Stimulated activated CD4-positive, alpha-beta T cell treated with anti-CD3 and anti-CD28 coated beads, Interleukin-12 subunit alpha, Interleukin-12 subunit beta, amount 100 ng/mL, for 24 hours (primary cell): ENCODE measurements at places on chromosomes 12 and 14.

DNA sequence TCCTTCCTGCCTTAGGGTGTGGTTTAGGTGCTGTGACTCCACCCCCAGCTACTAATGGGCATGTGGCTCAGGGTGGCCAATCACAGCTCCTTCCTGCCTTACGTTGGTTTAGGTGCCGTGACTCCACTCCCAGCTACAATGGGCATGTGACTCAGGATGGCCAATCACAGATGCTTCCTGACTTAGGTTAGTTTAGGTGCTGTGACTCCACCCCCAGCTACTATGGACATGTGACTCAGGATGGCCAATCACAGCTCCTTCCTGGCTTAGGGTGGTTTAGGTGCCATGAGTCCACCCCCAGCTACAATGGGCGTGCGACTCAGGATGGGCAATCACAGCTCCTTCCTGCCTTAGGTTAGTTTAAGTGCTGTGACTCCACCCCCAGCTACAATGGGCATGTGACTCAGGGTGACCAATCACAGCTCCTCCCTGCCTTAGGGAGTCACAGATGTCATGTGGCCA is 163.9 kb downstream of the TBX5 start:
- DNase-seq, result no peak

DNA sequence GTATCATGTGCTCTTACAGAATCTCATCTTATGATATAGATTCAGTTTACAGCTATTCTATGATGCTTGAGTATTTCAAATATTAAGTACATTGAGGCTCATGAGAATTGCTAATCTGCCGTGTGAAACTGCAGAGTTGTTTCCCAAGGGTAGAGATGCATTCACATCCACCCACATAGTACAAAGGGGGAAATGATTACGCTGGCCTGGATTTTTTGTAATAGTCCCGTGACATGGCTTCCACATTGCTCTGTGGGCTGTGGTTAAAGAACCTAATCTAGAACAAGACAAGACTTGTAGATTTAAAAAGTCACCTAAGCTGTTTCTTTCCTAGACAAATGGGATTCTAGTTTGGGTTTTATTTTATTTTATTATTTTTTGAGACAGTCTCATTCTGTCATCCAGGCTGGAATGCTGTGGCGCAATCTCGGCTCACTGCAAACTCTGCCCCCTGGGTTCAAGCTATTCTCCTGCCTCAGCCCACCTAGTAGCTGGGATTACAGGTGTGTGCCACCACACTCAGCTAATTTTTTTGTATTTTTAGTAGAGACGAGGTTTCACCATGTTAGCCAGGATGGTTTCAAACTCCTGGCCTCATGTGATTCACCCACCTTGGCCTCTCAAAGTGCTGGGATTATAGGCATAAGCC is 13.0 kb upstream of the RIOX1 start:
- DNase-seq, result no peak

DNA sequence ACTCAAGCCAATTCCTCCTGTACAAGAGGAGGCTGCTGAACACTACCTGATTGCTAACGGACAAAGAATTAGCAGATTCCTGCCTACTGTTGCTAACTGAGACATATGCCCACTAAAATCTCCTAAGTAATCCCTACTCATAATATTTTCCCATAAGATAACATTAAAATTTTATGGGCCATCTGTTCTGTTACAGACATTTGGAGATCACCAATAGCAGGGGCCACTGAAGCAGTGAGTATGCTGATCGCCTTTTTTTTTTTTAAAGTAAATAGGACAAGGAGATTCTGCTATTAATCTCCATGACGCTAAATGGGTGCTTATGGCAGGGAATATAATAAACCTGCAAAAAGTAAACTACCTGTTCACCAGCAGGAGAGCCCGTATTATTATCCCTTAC is 292.9 kb downstream of the MED13L start:
- no peak for DNase-seq

GRCh38 chr12:69129564-69129963 is 109.8 kb upstream of the CPSF6 start:
- no peak for DNase-seq

GRCh38 chr12:115355301-115355700 is 671.3 kb upstream of the TBX3 start:
- DNase-seq, result no peak

- no peak for DNase-seq
These were observed 121.1 kb upstream of the ATF1 start for GRCh38 chr12:50642761-50643160.

GRCh38 chr12:32140877-32141276 is 34.2 kb downstream of the BICD1 start:
- no peak for DNase-seq

DNA sequence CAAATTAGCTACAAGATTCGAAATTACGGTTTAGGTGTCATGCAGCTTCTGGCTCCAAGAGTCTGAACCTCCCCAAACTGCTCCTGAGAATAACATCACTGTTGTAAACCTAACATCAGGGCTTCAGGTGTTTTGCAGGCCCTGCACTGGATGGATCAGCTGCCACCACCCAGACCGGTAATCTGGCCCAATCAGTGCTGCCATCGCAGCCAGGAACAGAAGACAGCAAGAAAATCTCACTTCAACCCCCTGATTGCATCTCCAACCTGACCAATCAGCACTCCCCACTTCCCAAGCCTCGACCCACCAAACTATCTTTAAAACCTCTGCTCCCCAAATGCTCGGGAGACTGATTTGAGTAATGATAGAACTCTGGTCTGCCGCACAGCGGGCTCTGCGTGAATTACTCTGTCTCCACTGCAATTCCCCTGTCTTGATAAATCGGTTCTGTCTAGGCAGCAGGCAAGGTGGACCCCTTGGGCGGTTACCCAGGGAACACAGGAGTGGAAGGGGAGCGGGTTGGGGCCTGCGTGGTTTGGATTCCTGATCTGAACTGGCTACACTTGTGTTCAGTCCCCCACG is 268.5 kb upstream of the SFSWAP start:
- DNase-seq, result no peak

- DNase-seq, result no peak
These were observed 289.8 kb downstream of the DPF3 start for GRCh38 chr14:72604133-72604532.

GRCh38 chr14:98069712-98070171 is 1202.3 kb downstream of the BCL11B start:
- DNase-seq, result no peak

- no peak for DNase-seq
These were observed 121.4 kb downstream of the PPHLN1 start for GRCh38 chr12:42447371-42447786.

GRCh38 chr12:100610666-100611430 is 37.4 kb downstream of the GAS2L3 start:
- DNase-seq, result no peak

- peak; percentile 17 for DNase-seq
These were observed 86.6 kb downstream of the KDM2B start for GRCh38 chr12:121494093-121494787.

- DNase-seq, result no peak
These were observed 52.9 kb downstream of the PEBP1 start for GRCh38 chr12:118188690-118189371.

DNA sequence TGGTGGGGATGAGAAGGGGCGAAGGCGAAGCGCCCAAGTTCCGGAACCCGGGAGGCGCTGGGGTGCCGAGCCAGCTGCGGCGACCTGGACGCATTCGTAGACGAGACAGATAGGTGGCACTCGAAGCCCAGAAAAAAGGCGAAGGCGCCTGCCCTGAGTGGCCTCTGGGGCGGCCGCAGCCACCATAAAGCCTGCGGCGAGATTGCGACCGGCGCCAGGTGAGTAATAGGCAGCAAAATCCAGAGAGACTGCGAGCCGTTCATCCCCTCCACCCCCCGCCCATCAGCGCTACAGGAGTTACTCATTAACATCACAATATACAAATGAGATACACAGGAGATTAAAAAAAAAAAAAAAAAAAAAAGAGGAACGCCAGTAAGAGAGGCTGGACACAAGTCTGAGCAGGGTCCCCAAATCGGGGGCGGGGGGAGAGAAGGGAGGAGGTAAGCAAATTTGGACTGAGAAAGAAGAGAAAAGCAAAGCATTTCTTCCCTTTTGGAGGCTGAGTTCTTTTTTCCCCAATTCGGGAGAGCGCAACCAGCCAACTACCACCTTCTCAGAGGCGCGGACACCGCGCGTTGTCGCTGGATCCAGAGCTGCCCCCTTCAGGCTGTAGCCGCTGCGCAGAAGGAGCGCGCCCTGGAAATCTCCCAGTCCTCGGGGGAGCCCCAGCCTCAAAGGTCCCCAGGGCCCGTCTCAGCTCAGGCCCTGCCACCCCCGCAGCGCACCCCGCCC is 15.7 kb downstream of the TBX3 start:
- no peak for DNase-seq

GRCh38 chr14:104154246-104154645 is 15.9 kb downstream of the KIF26A start:
- DNase-seq, result no peak

DNA sequence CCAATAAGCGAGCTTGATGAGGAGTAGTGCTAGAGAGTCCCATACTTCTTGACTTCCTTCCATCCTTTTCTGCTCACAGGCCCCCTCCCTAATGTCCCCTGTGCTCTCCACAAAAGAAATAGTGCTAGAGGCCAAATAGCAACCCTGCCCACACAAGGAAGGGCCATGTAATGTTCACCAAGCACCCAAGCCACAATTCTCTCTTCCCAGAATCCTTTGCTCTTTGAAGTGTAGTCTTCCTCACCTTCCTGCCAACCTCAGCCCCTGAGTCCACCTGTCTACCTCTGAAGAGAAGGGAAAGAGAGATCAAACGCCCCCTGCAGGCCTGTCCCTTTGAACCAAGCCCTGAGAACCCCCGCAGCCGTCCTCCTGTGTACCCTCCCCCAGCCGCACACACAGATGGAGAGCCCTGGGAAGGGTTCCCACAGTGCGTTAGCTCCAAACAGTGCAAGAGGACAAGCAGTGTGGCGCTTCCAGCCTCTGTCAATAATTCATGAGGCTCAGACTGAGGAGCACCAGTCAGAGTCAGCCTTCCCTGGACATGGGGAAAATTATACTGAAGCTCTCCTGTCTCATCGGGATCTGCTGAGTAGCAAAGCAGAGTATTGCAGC is 1.9 kb upstream of the DHRS4 start:
- DNase-seq, result no peak

GRCh38 chr14:85572011-85572410 is 42.1 kb downstream of the FLRT2 start:
- no peak for DNase-seq

GRCh38 chr12:3069714-3070113 is 7.5 kb upstream of the TSPAN9 start:
- DNase-seq, result no peak

- DNase-seq, result no peak
These were observed 73.4 kb downstream of the C12orf42 start for GRCh38 chr12:103422328-103422727.

GRCh38 chr12:83016991-83017390 is 330.3 kb downstream of the TMTC2 start:
- DNase-seq, result no peak

DNA sequence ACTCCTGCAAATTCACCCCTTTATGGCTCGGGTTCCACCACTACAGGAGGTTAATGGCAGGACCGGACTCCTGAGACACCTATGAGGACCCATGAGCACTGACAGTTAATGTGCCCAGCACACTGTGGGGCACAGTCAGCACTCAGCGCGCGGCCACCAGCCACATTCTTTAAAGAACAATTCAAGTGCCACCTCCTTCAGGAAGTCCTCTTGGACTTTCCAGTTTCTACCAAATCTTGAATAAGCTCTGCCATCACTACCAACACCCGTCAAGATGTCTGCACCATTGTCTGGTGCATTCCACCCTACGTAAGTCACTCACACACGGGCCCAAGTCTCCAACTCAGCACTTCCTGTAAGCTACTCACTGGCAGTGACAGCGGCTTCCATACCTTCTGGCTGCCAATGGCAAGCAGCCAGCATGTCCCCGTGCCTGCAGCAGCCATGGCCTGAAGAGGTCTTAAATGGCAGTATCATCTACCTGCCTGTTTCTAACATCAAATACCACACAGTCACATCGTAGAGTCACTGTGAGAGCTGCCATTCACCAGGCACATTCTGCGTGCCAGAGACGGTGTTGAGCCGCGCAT is 48.5 kb downstream of the CDC42BPB start:
- DNase-seq, result no peak

GRCh38 chr12:131153956-131154355 is 200.2 kb downstream of the ADGRD1 start:
- DNase-seq, result no peak

DNA sequence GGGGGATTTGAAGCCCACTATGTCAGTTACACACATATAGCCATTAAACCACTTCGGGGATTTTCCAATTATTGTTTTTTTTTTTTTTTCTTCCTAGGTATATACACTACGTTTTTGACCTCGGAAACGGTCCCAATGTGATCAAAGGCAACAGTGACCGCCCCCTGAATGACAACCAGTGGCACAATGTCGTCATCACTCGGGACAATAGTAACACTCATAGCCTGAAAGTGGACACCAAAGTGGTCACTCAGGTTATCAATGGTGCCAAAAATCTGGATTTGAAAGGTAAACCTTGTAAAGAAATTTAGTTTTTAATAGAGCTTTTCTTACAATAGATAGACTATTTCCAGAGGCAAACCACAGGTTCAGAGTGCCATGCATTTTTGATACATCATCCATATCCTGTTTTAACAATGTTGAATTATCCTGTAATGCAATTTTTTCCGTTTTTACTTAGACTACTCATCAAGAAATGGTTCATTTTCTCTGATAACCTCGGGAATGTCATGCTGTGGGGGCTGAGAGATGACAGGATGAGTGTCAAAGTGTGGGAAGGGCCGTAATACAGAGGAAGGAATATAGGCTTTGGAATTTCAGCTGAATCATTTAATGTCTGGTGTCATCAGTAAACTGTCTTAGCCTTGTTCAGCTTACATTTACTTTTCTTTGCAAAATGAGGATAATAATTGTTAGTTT is 797.1 kb downstream of the NRXN3 start:
- no peak for DNase-seq

- DNase-seq, result no peak
These were observed 86.2 kb upstream of the PPM1H start for GRCh38 chr12:63021116-63021515.

GRCh38 chr14:106850913-106851825 is 1324.8 kb downstream of the TMEM121 start:
- DNase-seq, result no peak

DNA sequence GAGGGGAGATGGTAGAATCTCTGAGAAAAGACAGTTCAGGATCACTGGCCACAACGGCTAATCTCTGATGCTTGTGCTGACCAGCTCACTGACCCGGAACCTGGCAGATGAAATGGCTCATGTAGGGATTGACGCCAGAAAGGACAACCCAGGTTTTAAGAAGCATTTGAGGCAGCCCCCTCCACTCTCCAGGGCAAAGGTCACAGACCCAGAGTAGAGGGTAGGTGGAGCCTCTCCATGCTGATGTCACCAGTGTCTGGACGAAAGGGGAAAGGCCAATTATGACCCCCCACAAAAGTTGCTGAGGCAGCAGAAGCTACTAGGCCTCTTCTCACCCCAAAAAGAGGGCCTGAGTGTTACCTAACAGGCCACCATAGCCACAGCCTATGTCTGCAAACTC is 1.2 kb downstream of the METTL1 start:
- no peak for DNase-seq
